Left lung (tissue), 14 donors: ENCODE measurements at places on chromosomes 5 and 9. TPM values are rescaled to one million over a fixed set of nuclear protein-coding genes. Genes with fewer than 3 reads are reported as not detected.

DNA sequence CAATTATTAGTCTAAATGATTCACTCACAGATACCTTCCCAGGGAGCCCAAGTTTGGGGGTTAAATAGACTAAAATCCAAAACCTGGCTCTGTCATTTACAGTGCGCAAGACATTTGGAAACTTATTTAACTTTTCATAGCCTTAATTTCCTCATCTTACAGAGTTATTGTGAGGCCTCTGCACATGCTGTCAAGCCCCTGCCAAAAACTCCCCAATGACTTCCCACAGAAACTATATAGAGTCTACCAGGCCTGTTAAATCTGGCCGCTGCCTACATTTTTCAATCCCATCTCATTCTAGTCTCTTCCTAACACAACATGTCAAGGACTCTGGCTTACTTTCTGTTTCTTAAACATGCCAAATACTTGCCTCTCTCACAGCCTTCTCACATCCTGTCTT lies 412.5 kb downstream of the ELAVL2 start:
- DNase-seq: no peak

Gene ZNF367
- polyA plus RNA-seq: 11.9 TPM

GRCh38 chr9:136644343-136644592 lies 18.4 kb upstream of the EGFL7 start:
- no peak for DNase-seq

Gene PROB1
- 1.4 TPM for polyA plus RNA-seq

Gene HACD4
- 9.4 TPM for polyA plus RNA-seq

GRCh38 chr9:134889386-134890154 lies 9.0 kb downstream of the FCN2 start:
- peak; percentile 41 for DNase-seq

- DNase-seq: no peak
Observed at GRCh38 chr5:115709585-115709984, 83.7 kb upstream of the TMED7 start.

Gene MOCS2
- 53.8 TPM for polyA plus RNA-seq

Gene IFNA13
- polyA plus RNA-seq: not detected

DNA sequence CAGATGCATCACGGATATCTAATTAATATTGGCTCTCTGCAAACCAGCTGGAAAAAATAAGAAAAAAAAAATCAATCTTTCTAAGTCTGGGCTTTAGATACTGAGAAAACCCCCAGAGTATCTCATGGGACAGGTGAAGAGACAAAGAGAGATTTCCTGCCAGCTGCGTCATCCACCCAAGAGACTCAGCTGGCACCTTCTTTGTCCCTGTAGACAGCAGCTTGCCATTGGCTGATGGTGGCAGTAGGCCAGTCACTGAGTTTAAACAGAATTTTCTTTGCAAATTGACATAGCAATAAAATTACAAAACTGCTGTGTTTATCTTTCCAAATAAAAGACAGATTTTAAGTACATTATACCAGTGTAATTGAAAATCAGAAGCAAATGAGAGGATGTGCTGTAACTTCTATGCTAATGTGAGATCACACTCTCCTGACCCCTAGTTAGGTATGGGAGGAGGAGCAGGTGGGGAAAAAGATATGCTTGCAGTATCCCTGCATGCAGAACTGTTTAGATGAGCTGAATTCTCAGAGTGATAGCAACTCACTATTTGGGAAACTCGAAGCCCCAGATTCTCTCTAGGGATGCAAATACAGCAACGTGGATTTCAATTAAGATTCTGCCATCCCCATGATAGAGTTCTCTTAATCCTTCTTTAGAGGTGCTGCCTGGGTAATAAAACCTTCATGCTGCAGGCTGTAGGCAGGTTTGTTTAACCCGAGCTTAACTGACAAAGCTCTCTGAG lies 72.2 kb downstream of the NMUR2 start:
- DNase-seq: no peak

- no peak for DNase-seq
Observed at GRCh38 chr5:14492331-14492964, 89.1 kb upstream of the OTULINL start.

DNA sequence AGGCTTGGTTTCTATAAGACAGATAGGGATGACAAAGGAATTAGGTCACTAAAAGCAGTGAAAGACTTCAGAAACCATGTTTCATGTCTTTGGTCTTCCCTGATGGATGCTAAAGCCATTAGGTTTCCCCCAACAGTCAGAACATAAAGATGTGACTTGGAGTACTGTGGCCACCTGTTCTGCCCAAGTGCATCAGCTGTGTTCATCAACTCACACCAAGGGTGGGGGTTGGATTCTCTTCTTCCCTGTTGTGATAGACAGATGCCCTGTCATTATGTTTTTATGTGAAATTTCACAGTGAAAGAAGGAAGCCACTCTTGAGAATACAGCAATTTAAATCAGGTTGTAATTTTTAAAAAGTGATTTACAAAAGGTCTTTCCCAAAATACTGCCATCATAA lies 196.8 kb downstream of the SH3GL2 start:
- DNase-seq: no peak

GRCh38 chr9:72140586-72140985 lies 8.7 kb upstream of the GDA start:
- no peak for DNase-seq

Gene TMED9
- polyA plus RNA-seq: 132 TPM

Gene IL9
- polyA plus RNA-seq: not detected

GRCh38 chr9:81002242-81002641 lies 687.1 kb downstream of the TLE1 start:
- DNase-seq: no peak

Gene TMEM174
- not detected for polyA plus RNA-seq

DNA sequence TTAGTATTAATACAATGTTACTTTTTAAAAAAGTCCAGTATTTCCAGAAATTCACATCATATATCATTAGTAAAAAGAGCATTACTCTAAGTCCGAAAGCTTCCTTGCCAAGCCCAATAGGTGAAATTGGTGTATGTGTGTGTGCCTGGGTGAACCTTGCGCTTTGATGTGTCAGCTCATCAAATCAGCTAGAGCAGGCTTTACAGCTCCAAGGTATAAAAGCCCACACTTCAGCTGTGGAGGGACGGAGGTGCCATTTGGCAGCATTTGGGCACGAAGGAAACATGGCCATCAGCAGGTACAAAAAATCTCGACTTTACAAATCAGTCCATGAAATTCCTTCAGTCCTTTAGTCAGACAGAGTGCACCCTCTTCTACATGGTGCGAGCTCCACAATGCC lies 76.5 kb upstream of the IL7R start:
- no peak for DNase-seq

- no peak for DNase-seq
Observed at GRCh38 chr9:95036676-95037075, 280.8 kb downstream of the FANCC start.

DNA sequence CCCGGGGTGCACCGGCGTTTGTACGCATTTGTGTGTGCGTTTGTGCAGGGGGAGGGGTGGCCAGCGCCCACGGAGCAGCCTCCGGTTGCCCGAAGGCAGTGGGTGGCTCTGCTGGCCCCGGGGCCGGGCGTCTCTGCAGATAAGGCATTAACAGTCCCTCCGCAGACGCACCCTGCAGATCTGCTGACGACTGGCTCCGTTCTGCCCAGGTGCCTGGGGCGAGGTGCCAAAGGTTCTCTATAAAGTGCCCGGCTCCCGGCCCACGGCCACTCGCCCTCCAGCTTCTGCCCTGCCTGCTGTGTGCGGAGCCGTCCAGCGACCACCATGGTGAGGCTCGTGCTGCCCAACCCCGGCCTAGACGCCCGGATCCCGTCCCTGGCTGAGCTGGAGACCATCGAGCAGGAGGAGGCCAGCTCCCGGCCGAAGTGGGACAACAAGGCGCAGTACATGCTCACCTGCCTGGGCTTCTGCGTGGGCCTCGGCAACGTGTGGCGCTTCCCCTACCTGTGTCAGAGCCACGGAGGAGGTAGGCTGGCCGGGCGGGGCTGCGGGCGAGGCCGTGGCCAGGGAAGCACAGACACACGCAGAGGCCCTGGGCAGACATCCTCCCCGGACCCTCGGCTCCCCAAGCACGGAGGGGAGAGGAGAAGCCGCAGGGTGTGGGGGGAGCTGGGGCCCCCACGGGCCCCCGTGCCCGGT lies at the start of gene SLC6A19:
Gene SLC6A19, plus strand, starts transcription at position 269 of the 699 bp plus-strand sequence. Its CDS starts 56 bp downstream, at position 325.
- peak; percentile 75 for DNase-seq

GRCh38 chr9:127943731-127944144 lies 6.1 kb upstream of the DPM2 start:
- DNase-seq: peak; percentile 75
